ENCODE measurements at places on chromosomes 4 and X.

DNA sequence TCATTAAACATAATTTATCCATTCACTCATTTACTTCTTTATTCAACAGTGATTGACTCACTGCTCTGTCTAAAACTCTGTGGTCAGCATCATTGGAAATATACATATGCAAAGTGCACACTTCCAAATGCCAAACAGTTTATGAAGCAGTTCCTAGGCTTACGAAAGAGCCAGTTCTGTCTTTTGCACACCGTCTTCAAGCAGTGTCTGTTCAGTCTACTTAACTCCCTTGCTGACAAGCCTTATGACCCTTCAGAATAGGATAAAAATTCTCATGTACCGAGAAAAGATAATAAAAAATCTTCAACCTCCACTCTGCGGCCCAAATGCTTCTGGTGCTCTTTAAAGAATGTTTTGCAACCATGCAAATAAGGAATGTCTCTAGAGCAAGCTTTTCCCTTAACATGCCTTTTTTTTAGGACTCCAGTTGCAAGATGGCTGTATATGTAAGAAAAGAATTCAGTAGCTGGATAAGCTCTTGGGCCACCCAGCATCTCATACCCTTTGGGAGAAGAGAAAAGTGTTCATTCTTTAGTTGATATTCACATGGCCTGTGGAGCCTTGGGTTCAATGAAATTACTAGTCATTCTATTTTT is 1037.0 kb upstream of the SLIT2 start:
- no peak for DNase-seq

GRCh38 chr4:39455486-39455885 is 3.2 kb downstream of the RPL9 start:
- DNase-seq, result no peak

DNA sequence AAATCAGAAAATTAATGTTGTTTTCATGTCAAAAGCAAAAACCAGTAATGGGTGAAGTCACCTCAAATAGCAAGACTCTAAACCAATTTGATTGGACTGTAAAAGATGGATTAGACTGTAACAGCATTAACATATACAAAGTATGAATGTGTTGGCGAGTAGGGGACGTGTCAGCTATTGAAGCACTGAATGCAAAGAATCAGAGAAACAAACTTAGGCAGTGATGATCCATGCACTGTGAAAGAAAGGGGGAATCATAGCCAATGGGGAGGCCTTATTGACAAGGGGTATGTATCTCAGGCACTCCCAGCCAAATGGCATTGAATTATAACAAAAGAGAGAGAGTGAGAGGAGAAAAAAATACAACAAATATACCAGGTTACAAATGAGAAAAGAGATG is 30.5 kb upstream of the EIF4E start:
- no peak for DNase-seq

GRCh38 chr4:5470318-5471198 is 237.8 kb downstream of the EVC2 start:
- DNase-seq, result peak; percentile 26

GRCh38 chr4:79620617-79621016 is 212.6 kb upstream of the GK2 start:
- no peak for DNase-seq

GRCh38 chr4:116877069-116877468 is 208.3 kb downstream of the TRAM1L1 start:
- DNase-seq, result no peak

- DNase-seq, result no peak
Measured at GRCh38 chr4:82352825-82353366, 20.9 kb downstream of the HNRNPD start.

- no peak for DNase-seq
Measured at GRCh38 chr4:135434936-135435335, 1233.3 kb upstream of the PABPC4L start.

DNA sequence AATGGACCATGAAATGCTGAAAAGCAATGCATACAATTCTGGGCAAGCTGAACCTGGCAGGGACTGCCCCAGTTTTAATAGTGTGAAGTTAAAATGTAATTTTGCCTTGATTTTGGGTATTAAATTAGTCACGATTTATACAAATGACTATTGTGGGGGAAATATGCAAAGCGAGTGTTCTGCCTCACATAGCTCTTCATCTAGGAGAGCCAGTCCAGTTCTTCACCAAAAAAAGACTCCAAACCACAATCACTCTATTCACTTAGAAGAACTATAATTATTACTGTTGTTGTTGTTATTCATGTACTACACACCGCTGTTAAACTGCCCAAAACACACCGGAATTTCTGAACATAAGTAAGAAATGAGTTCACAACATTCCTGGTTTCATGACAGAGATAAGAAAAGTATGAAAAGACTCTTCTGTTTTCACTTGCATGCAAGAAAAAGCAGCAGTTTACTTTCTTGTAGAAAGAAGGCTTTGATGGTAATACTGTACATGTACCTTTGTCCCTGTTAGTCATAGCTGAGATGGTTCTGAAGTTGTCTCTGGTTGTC is 101.9 kb downstream of the QRFPR start:
- no peak for DNase-seq

DNA sequence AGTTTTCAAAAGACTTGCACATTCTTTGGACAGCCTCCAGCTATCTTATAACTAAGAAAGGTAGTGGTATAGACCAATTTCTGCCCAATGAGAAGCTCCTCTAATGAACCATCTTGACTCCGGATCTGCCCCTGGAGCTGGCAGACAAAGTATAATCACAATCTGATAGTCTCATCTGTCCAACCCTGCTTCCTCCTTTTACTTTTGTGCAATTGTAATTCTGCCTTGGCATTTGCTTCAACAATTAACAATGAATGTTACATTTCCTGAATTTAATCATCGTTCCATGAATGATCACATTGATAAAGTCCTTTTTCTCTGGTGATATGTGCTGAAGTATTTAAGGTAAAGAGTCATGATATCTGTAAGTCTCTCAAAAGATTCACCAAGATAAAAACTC is 27.8 kb downstream of the FRYL start:
- DNase-seq, result no peak

DNA sequence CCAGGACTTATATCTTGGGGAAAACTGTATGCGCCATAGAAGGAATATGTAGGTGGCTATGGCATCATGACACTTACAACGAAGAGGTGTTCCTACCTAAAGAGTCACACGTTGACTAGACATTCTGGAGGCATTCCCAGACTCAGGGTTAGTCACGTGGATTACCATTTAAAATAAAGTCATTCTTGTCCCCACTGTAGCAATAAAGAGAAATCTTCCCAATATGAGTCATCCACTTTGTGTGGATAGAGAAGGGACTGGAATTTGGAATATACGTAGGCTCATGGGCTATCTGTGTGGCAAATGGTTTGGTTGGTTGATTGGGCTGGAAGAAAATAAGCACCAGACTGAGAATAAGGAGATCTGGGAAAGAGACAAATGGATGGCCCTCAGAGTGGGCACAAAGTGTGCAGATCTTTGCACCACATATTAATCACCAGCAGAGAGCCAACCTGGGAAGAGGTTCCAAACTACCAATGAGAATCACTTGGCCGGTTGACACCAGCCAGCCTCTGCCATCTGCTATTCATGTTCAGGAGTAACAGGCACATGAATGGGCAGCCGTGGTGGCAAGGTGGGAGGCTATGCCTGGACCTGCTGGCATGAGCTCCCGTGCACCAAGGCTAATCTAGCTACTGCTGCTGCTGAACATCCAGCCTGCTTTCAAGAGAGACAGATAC is 41.0 kb downstream of the MTNR1A start:
- peak; percentile 63 for DNase-seq

DNA sequence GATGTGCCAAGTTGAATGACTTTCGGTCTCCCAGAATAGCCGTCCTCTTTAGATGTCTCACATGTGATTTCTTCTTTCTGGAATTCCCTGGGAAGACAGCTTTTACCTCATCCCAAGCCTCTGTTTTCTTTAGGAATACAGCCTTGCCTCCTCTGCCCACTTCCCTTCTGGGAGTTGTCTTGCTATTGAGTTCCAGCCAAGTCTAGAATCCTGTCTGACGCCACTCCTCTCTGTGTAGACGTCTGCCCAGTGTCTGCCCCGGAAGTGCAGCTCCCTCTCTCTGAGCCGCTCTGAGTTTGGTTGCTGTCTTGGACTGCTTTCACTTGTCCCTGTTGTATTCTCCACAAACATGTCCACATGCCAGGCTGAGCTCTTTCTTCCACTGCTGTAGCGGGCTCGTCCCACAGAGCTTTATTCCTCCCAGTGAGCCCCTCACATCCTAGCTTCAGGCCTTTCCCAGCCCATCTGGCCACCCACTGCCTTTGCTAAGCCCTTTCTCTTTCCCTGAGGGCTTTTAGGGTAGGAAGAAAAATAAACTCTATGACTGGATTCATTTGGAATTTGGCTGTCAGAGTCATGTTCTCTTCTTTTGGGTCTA is 9.0 kb upstream of the IGFBP7 start:
- no peak for DNase-seq

GRCh38 chr4:159185591-159186023 is 82.7 kb downstream of the RAPGEF2 start:
- no peak for DNase-seq
